Natural killer cell (primary cell): ENCODE measurements at places on chromosomes 16 and 17. TPM values are rescaled to one million over a fixed set of nuclear protein-coding genes. Genes with fewer than 3 reads are reported as not detected.

ZNF205 gene
- total RNA-seq: not detected

NPIPA3 gene
- not detected for total RNA-seq

TOM1L1 gene
- total RNA-seq: not detected

TP53 gene
- total RNA-seq: 62.0 TPM

EXOC3L1 gene
- not detected for total RNA-seq

UBE2O gene
- 37.7 TPM for total RNA-seq
